ENCODE measurements at places on chromosomes 12 and 14.

GRCh38 chr12:131111446-131111845, 157.7 kb downstream of the ADGRD1 start:
- DNase-seq: no peak

DNA sequence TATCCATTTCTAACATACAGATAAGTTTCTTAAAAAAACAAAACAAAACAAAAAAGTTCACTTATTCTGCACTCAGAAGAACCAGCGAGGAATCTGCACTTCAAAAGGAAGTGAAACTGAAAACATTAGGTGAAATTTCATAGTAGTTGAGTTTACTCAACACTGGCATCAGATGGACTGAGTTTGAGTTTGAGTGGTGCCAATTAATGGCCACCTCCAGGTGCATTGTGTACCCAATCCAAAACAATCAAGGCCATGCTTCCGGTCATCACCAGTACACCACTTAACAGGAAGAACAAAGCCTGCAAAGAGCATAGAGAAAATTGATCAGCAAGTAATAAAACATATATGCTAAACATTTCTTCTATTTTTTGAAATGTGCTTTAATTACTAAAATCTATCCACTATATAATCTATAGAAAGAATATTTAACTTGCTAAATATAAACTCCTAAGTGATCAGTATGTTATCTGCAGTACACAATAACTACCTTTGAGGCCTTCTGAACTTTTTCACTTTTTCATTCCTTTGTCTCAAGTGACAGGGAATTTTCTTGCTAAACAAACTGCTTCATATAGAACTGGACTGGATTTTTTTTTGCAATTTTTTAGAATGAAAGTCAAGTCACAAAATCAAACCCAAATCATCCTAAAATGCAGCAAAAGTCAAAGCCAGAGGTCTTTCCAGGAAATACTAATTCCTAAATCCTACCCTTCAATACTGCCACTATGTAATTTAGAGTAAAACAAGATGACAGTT, 11.5 kb downstream of the SLC38A2 start:
- DNase-seq: no peak

- DNase-seq: no peak
Observed at GRCh38 chr14:33835261-33835655, 115.6 kb downstream of the EGLN3 start.

DNA sequence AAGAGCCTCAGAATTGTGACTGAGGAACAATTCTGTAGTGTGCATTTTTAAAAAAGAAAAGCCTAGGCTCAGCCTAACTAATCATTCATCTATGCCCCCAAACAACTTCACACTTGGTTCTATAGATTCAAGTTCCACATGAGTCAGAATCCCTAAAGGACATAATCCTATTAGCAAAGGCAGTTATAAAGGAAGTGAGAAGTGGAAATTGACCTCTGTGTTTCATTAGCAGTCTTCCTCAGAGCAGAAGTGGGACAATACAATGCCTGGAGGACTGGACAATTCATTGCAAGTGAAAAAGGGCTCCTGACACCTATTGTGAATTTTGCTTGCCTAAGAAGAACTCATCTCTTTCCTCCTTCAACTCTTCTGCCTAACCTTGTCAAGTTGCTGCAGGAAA, 222.3 kb downstream of the PTPRO start:
- no peak for DNase-seq

DNA sequence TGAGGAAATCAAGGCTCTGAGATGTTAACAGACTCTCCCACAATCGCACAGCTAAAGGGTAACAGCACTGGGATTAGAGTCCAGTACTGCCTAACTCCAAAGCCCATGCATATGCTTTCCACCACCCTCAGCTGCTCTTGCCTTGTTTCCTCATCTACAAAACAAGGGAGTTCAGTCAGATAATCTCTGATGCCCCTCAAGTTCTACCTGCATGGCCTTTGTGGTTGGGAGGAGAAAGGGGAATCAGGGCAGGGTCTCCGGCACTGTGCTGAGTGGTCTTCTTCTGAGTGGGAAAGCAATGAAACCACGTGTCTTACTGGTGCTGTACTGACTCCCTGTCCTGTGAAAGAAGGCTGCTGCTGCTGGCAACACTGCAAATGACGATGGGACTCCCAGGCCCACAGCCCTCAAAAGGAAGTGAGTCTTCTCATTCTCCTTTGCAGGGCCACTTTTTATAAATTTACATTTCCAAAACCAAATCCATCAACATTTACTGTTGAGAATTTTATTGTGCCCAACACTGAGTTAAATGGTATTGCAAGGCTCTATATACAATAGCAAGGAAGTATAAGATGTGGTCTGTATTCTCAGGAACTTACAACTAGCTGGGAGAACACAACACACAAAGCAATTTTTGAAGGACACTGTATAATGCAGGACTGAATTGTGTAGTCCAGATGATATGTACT, 19.7 kb upstream of the DUSP16 start:
- DNase-seq: no peak

DNA sequence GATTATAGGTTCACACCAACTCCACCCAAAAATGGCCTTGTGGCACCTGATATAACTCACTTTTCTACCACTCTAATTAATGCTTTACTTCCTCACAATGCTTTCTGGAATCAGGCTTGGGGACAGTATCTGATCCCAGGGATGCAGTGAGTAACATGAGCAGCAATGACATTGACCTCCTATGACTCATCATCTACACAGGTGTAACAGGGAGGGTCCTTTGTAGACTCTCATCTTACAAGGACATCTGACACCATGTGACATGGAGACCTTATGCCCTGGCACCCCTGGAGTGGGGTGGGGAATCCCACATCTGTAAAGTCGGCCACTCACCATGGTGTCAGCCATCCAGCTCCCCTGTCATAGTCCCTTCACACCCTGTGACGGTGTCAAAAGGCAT, 586.4 kb downstream of the MED13L start:
- DNase-seq: no peak

DNA sequence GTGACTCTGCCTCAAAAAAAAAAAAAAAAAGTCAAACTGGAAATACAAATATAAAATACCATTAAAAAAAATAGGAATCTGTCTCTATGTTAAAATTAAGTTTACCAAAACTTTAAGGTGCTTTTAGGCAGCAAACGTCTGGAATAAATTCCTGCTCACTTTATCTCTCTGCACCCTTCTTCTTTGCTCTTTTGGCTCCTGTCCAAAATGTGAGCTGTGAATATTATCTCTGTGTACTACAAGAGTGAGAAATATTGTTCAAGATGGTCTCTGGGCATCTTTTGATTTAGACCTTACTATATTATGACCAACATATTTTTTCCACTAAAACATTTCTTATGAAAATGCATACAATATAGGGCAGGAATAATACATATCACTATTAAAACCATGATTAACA, 63.7 kb downstream of the PUS7L start:
- no peak for DNase-seq

- no peak for DNase-seq
Observed at GRCh38 chr12:91432089-91432488, 249.5 kb upstream of the DCN start.

GRCh38 chr14:77302926-77303325, 17.8 kb downstream of the POMT2 start:
- DNase-seq: no peak

DNA sequence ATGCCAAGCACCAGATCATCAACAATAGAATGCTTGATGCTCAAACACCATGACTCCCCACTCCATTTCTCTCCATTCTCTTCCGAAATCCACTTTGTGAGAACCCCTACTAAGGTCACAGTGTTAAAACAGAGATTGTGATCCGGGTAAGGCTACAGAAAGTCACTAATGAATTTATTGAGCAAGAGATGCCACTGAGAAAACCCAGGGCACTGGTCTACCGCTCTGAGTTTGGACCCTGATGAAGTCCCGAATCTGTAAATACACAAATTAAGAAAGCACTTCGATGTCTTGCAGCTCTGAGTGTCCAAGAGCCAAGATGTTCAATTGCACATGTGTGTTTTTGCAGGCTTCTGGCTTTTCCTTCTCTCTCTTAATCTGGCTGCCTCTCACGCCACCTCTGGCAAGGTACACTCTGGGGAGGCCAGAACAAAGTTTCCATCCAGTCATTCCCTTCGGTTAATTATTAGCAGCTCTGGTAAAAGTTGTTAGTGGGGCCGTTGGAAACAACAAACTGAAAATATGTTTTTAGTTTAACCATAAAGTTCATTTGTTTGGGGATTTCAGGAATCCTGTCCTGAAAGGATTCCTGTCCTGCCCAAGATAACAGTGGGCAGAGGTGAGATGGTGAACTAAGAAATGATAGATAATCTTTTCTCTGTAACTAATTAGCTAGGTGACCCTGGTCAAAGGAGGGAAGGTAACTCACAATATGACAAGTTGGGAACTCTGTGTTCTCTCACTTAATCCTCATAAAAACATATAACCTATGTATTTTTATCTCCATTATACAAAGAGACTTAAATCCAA, 75.4 kb downstream of the BTG1 start:
- DNase-seq: no peak

DNA sequence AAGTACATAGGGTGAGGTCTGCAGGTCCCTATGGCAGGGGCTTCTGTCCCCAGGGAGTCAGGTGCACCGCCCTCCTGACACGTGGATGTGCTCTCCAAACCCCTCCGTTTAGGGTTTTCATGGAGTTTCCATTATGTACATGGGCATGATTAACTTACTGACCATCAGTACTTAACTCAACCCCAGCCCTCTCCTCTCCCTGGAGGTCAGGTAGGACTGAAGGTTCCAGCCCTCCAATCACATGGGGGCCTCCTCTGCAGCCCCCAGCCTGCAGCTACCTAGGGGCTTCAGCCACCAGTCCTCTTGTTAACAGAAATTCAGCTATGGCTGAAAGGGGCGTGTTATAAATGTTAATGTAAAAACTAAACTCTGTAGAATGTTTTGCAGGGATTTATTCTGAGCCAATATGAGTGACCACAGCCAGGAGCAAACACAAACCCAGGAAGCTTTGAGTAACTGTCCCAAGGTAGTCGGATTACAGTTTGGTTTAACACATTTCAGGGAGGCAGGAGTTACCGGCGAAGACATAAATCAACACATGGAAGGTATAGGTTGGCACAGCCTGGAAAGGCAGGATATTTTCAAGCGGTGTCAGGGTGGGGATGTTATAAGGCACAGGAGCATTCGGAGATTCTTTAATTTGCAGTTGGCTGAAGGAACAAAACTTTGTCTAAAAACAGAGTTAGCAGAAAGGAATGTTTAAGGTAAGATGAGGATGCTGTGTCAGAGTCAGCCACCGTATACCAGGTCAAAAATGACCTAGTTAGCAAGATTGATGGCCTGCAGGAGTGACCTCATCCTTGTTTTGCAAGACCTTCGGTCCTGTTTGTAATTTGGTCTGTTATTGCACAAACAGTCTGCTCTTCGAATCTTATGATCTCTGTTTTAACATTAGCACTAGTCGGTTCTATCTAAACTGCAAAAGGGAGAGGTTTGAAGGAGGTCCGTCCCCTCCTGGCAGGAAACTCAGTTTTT, 75.2 kb downstream of the TNFAIP2 start:
- DNase-seq: no peak

- no peak for DNase-seq
Observed at GRCh38 chr14:75297411-75298040, 18.9 kb downstream of the FOS start.

- DNase-seq: no peak
Observed at GRCh38 chr12:111076611-111077451, 156.5 kb upstream of the MYL2 start.

DNA sequence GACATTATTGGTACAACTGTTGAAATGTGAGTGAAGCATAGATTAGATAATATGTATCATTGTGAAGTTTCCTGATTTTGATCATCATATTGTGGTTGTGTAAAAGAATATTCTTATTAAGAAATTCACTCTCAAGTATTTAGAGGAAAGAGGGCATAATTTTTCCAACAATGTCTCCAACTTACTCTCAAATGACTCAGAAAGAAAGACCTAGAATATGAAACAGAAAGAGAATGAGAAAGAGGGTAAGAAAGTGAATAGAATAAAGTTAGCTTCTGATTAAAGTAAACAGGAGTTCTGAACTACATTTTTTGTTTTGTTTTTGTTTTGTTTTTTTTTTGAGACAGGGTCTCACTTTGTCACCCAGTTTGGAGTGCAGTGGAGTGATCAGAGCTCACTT, 123.0 kb downstream of the CPNE8 start:
- no peak for DNase-seq

GRCh38 chr12:52519826-52520662, at the start of gene KRT5:
Gene KRT5, minus strand, starts transcription at chr12:52520394. Its CDS starts 98 bp downstream, at chr12:52520296.
- no peak for DNase-seq

DNA sequence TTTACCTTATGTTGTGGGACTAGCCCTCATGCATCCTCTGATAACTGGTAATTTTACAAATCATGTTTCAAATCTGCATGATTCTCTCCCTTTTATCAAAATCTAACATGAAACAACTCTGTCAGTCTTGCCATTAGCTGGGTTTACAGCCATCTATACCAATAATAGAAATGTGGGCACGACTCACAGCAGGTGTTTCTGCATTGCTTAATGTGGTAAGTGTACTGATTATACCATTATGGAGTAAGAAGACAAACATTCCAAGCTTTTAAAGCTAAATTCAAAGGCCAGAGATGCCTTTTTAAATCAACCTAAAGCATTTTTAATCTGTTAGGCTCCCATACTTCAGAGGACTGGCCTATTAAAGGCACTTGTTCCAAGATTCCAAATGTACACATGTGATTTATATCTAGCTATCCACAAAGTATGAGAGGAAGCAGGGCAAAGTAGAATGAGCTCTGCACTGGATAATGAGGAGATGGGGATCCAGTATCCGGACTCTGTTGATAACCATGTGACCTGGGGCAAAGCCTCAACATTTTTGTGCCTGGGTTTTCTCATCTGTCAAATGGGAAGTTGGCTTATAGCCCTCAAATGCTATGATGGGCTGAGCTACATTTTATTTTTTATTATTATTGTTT, 52.3 kb upstream of the FUT8 start:
- DNase-seq: no peak

DNA sequence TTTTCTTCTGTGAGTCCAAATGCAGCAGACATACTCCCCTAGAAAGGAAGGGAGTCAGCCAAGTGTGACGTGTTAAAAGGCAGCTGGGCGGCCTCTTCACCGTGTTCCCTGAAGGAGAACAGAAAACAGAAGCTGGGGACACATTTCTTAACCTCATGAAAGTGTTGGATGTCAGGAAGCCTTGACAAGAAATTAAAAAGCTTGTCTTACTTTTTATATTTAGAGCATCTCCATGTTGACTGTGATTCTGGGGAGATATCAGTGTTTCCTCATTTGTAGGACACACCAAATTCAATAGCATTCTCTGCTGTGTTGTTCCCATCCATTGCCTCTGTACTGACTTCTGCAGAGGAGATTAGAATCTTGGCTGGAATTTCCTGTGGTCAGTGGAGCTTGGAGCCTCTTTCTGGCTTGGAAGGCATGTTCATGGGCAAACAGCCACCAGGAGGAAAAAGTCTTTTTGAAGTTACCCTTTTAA, 93.7 kb downstream of the RMST start:
- DNase-seq: peak; percentile 22

GRCh38 chr12:57579011-57579410, 12.0 kb upstream of the PIP4K2C start:
- no peak for DNase-seq

GRCh38 chr12:92595663-92596062, 107.1 kb upstream of the PLEKHG7 start:
- DNase-seq: no peak

- no peak for DNase-seq
Observed at GRCh38 chr12:73656375-73656774, 881.3 kb upstream of the ATXN7L3B start.
